ENCODE measurements at places on chromosomes 2 and 18. TPM values are rescaled to one million over a fixed set of nuclear protein-coding genes. Genes with fewer than 3 reads are reported as not detected.
A peak's percentile ranks its signal among the peaks of the same experiment; 100 is the strongest.

- DNase-seq = no peak
These were observed 280.6 kb downstream of the NCKAP5 start for GRCh38 chr2:133287709-133288108.

DNA sequence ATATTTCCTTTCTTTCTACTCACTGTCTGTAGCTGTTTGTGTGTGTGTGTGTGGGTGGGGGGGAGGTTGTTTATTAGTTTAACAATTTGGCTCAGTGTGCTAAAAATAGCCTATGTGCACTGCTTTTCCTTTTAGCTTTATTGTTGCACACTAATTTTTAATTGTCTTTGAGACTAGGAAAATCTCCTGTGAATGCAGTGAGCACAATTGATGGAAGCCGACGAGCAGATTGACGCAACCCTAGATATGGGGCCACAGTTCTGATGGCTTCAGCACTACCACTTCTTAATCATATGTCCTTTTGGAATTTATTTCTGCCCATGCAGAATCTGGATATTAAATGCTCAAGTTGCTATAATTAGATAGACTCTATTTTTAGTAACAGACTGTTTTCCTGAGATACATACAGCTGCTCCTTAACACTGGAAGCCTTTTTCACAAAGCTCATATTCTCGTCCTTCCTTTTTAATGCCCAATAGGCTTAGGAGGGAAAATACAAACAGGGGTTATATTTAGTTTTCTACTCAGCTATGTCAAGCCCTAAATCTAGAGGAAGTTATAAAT lies 109.1 kb downstream of the IRS1 start:
- no peak for DNase-seq

- no peak for DNase-seq
These were observed 57.7 kb downstream of the CIB4 start for GRCh38 chr2:26583381-26583911.

- no peak for DNase-seq
These were observed 5.6 kb downstream of the HAAO start for GRCh38 chr2:42786561-42787345.

DNA sequence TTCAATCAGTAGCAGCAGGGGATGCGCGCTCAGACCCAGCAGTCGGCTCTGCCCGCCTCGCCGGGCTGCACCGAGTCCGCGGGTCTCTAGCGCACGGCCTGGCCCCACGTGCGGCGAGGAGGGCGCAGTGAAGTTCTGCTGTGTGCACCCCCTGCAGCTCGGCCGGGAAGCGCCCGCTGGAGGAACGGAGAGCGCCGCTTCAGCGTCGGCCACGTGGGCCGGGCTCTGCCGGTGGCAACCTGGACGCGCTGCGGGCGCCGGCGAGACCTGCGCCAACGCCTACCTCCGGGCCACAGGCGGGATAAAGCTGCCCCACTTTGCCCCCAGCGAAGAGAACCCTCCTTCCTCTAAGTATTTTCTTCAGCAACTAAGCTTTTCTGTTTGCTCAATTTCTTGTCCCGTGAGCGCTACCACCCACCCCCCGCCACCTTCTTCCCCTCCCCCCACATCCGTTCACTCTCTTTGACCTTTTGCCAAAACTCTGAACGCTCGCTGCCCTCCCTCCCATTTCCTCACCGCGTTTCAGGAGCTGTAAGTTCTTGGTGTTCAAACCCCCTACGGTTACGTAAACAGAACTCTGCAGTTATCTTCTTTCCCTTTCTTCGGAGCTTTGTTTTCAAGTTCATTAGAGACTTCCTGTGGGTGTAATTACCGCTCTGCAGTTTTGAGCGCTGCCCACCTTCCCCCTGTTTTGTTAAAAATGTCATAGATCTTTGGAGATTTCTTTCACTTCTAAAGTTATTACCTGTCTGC lies 42.6 kb upstream of the EDAR start:
- peak; percentile 45 for DNase-seq

- no peak for DNase-seq
These were observed 23.3 kb upstream of the UBE2F start for GRCh38 chr2:237943395-237944094.

The OR6B3 gene
- total RNA-seq = not detected
